ENCODE measurements at places on chromosomes 12 and 14.

GRCh38 chr12:107404981-107405380, 280.6 kb upstream of the PWP1 start:
- no peak for DNase-seq

DNA sequence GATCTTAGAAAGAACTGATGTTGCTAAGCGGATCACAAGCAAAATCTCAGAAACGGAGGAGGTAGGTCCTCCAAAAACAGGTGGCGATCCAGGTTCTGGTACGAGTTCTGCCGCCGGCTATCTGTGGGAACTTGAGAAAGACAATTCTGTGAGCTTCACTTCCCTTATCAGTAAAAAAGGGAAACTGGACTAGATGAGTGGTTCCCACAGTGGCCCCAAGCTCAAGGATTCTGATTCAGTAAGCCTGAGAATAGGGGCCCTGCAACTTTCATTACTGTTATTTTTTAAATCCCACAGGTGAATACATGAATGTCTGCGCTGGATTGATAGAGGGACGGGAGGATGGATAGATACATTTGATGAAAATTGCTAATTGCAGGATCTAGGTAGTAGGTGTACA, 160.2 kb downstream of the PPM1H start:
- DNase-seq, result no peak

DNA sequence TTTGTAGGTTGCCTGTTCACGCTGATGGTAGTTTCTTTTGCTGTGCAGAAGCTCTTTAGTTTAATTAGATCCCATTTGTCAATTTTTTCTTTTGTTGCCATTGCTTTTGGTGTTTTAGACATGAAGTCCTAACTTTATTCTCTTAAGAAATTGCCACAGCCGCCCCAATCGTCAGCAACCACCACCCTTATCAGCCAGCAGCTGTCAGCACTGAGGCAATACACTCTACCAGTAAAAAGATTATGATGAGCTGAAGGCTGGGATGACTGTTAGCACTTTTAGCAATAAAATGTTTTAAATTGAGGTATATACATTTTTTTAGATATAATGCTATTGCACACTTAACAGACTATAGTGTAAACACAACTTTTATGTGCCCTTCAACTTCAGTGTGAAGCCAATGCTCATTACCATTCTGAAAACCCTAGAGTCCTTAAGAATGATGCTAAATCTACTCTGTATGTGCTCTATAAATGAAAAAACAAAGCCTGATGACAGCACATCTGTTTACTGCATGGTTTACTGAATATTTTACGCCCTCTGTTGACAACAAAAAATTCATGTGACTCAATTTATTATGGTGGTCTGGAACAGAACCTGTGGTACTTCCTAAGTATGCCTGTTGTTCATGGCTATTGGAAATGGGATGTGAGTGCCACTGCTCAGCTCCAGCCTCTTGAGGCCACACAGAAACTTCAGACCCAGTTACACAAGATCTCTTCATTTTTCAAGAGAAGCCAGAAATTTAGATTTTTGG, 197.4 kb downstream of the DUSP6 start:
- DNase-seq, result no peak

- no peak for DNase-seq
Observed at GRCh38 chr12:43145481-43145880, 406.5 kb downstream of the ADAMTS20 start.

- DNase-seq, result no peak
Observed at GRCh38 chr14:37138898-37139297, 33.5 kb downstream of the SLC25A21 start.

DNA sequence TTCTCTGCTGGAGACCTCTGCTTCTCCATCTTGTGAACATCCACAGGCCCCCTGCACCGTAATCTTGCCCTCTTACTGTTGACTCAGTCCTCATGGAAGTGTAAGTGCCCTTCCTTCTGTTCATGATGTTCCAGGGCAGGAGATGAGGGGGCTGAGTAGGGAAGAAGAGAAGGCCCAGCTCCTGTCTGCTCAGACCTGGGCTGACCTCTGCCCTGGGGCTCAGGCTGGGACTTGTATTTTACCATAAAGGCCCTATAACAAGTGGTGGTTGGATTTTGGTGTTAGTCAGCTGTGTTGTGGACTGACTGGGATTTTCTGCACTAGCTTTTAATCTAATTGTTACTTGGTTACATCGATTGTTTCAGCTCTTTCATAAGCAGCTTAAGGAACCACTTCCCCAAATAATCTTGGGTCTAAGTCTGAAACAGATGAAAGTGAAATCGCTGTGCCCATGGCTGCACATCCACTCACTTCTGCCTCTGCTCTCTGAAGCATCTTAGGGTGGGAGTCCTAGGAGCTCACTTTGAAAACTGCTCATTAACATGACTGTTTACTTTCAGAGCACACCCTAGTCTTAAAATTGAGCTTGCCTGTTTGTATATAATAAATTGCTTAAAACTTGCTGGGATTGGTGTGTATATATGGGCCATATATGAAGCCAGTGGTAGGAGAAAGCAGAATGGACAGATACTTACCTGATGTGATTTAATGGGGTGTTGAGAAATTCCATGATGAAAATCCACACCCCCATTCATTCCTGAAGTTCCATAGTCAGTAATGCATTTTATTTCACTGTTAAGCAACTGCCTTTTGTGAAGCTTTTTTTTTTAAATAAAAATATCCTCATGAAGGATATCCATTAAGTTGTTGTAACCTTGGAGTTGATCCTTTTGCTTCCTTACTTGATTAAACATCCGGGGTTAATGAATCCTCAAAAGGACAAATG, 17.7 kb downstream of the C12orf71 start:
- DNase-seq, result no peak

DNA sequence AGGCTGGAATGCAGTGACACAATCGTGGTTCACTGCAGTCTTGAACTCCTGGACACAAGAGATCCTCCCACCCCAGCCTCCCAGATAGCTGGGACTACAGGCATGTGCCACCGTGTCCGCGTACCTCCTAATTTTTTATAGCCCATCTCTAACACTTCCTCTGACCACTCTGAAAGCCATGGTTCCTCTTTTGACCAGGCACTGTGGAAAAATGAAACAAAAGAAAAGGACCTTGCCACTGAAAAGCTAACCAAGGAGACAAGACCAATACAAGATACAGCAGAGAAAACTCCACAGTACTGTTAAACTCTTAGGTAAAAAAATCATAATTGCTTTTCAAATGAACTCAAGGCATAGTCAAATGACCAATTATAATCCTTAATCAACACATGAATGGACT, 233.3 kb downstream of the NEDD1 start:
- DNase-seq, result no peak

- no peak for DNase-seq
Observed at GRCh38 chr12:76586764-76587395, 27.3 kb upstream of the OSBPL8 start.

GRCh38 chr14:94380225-94381148, 7.9 kb downstream of the SERPINA1 start:
- no peak for DNase-seq

- no peak for DNase-seq
Observed at GRCh38 chr14:39372656-39373055, 59.6 kb downstream of the FBXO33 start.

- no peak for DNase-seq
Observed at GRCh38 chr12:96108321-96108720, 72.9 kb upstream of the LTA4H start.

DNA sequence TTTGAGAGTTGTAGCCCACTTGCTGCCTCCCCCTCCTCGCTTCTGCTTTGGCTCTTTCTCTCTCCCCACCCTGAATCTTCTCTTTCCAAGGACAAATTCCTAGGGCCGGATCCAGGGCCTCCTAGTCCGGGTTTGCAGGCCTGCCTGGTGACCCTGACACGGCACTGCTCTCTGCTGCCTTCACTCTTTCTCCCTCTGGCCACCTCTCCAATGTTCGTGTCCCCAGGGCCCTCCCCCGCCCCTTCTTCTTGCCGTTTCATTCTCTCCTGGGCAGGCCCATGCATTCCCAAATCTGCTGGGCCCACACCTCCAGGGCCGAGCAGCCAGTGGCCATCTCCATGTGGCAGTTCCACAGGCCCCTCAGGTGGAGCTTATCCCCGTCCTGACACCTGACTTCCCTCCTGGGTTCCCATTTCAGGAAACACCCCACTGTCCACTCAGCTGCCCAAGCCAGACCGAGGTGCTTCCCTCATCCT, 34.0 kb upstream of the CORO1C start:
- no peak for DNase-seq

All from stimulated activated CD4-positive, alpha-beta T cell treated with anti-CD3 and anti-CD28 coated beads, Interleukin-1b, Interleukin-23, amount 100 ng/mL, for 1 hour (primary cell).